ENCODE measurements at places on chromosomes 3 and 15.

GRCh38 chr15:28109626-28110455 lies 10.7 kb upstream of the OCA2 start:
- no peak for DNase-seq

DNA sequence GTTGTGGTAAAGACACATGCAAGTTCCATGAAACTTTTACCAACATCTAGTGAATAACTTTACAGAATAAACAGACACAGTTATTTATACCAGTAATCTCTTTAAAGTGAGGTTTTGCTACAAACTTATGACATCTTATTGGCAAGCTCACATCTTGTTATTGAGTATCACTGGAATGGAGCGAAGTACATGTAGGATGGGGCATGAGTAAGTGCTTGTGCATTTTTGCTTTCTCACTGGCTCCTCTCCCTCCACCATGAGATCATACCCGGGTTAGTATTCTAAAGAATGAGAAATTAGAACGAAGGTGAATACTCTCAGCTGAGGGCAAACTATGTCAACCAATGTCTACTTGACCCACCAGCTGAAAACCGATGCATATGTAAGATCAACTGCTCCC lies 193.3 kb upstream of the ZNF717 start:
- DNase-seq: no peak

DNA sequence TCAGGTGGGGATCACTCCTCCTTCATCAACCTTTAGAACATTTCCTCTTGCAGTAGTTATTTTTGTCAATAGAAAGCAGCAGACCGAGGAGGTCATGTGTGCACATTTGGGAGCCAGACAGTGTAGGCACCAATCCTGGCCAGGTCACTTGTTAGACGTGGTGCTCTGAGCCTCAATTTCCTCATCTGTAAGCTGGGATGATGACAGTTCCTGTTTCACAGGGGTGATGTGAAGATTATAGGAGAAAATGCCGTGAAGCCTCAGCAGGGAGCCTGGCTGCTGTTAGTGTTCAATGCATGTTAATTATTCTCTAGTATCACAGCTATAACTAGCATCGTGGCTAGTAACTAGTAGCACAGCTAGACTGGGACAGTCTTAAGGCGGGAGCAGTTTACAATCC lies 64.7 kb downstream of the ATP2B2 start:
- DNase-seq: no peak

- no peak for DNase-seq
Observed at GRCh38 chr15:33159726-33160453, 34.6 kb downstream of the FMN1 start.

DNA sequence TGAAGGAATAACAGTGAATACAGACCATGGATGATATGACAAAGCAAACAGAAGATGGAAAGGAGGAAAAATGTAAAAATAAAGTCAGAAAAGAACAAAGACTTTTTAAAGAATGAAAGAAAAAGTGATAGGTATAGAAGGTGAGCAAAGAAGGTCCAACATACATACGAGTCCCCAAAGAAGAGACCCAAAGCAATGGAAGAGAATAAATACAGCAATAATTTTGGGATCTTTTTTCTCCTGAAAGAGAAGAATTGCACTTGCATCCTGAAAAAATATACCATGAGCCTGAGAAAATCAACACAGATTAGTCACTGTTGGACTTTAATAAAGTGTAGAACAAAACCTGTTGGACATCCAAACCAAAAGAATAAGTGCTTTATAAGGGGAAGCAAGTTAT lies 85.3 kb upstream of the SLC6A1 start:
- no peak for DNase-seq

DNA sequence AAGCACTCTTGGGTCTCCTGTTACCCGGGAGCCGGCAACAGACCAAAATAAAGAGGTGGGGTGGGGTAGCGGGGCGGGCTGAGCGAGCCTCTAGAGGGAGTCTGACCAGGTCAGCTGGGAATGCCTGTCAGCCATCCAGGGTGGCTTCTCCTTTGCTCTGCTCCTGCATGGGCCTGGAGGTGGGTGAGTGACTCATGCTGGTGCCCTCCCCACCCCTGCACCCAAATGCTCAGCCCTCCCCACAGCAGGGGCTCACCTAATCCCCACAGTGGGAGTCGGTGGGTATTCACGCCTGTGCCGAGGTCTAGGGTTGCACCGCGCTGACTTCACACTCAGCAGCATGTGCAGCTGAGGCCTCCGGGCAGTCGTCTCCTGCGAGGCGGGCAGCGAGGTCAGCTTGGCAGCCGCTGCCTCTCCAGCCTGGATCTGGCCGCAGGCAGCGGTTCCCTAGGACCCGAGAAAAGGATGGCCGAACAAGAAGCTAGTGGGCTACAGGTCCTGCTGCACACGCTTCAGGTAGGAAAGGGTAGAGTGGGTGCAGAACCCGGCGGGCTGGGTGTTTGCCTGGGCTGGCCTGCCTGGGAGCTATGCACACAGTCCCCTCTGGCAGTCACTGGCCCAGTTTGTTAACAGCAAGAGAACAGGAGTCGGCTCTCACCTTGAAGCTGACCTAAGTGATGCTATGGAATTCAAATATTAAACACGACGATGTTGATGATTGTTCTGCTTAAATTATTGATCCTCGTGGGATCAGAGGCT lies at the start of gene AGBL1:
Gene AGBL1, plus strand, starts transcription at position 364 of the 759 bp plus-strand sequence.
- DNase-seq: no peak

GRCh38 chr15:26382444-26383072 lies 390.3 kb downstream of the GABRB3 start:
- no peak for DNase-seq

- DNase-seq: no peak
Observed at GRCh38 chr3:112773-113172, 83.8 kb upstream of the CHL1 start.

- DNase-seq: no peak
Observed at GRCh38 chr3:23959135-23959900, 14.2 kb downstream of the NR1D2 start.

GRCh38 chr3:126052196-126053058 lies 31.5 kb downstream of the SLC41A3 start:
- no peak for DNase-seq

DNA sequence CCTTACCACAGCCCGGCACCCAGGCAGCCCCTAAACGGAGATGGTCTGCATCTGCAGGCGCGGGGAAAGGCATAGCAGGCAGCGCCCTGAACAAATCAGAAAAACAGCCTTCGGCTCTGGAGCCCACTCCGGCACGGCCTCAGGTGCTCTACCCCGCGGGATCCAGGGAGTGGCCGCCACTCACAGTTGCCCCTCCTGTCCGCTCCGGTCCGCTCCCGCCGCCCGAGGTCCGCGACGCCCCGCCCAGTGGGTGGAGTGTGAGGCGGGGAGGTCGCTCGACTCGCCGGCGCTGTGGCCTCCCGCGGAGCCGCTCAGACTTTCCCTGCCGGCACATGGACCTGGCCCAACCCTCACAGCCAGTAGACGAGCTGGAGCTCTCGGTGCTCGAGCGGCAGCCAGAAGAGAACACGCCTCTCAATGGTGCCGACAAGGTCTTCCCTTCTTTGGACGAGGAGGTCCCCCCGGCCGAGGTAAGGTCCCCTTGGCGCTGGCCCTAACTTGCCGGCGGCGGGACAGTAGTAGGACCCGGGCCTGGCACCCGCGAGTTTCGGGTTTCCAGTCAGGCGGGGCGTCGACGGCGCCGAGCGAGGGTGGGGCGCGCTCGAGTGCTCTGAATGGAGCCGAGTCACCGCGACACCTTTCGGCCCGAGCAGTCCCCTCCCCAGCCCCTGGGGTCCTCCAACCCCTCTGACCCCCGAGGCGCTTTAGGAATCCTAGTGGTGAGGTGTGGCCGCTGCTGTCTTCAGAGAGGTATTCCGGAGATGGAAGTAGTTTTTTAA lies at the start of gene C3orf52:
Gene C3orf52, plus strand, starts transcription at position 314 of the 779 bp plus-strand sequence. Its CDS starts 19 bp downstream, at position 333.
- DNase-seq: peak; percentile 22

DNA sequence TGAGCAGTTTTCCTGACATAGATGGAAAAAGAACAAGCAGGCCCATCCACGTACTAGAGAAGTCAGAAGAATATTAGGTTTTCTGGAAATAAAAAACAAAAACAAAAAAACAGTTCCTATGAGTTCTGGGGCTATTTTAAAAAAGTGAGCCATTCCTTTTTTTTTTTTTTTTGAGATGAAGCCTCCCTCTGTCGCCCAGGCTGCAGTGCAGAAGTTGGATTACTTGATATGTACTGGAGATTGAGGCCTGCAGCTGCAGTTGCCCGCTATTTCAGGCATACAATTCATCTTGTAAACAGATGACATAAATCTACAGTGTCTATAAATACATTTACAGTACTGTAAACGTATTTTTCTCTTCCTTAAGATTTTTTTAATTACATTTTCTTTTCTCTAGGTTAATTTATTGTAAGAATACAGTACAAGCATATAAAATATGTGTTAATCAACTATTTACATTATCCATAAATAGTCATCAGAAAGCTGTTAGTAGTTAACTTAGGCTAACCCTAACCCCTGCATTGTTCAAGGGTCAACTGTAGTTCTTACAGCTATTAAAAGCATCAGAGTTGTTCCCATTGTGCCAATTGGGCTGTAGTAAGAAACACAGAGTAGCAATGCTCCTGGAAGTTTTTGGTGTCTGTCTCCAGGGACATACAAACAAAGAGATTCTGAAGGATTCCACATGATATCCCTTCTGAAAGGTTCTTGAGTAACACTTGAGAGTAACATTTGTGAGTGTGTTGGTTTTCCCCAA lies 11.2 kb upstream of the ACTL6A start:
- DNase-seq: no peak

DNA sequence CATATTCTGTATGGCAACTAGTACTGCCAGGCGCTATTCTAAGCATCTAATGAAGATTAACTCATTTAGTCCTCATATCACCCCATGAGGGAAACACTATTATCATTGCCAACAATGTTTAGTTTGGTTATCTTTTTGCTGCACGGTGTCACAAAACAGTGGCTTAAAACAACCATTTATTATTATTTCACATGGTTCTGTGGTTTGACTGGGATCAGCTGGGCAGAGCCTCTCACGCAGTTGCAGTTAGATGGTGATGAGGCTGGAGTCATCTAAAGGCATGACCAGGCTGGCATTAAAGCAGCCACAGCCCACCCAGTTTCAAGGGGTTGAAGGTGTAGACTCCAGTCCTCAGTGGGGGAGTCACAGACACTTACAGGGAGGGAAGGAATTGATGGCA lies 32.8 kb upstream of the RASA2 start:
- DNase-seq: no peak

DNA sequence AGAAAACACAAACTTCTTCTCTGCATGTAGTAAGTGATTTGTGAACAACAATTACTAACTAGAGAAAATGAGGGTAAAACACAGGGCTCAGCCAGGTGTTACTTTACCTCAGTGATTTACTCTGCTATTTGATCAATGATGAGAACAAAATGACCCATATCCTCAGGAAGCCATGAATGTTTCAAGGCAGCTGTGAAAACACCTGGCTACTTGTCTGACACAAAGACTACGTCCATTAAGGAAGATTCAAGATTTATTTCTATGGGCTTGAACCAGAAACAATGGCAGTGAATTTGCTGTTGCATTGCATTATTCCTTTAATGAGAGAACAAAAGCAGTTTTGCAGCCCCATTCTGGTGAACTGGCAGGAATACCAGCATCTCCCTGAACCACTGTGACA lies 374.6 kb upstream of the ARL6 start:
- no peak for DNase-seq

- no peak for DNase-seq
Observed at GRCh38 chr15:92268900-92269299, 124.8 kb upstream of the ST8SIA2 start.

- no peak for DNase-seq
Observed at GRCh38 chr15:62857411-62857853, 185.1 kb upstream of the TPM1 start.

- peak; percentile 16 for DNase-seq
Observed at GRCh38 chr3:31980530-31981205, 394 bp downstream of the OSBPL10 start.

- no peak for DNase-seq
Observed at GRCh38 chr15:76718863-76719262, 186.3 kb downstream of the SCAPER start.

DNA sequence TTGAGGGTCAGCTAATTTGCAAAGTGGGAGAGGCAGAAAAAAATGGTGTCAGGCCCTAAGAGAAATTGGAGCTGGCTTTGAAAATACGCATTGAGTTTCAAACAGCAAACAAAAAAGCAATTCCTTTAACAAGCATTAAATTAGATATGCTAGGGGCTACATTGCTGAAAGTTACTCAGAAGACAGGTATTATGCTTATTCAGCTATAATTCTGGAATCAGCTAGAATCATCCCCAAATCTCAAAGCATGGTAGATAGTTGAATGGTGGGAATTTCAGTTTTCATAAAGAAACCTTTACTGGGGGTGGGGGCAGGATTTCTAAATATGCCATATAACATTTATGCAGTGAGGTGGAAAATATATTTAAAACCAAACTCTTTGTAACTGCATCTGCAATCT lies 50.5 kb downstream of the BHLHE40 start:
- DNase-seq: no peak

DNA sequence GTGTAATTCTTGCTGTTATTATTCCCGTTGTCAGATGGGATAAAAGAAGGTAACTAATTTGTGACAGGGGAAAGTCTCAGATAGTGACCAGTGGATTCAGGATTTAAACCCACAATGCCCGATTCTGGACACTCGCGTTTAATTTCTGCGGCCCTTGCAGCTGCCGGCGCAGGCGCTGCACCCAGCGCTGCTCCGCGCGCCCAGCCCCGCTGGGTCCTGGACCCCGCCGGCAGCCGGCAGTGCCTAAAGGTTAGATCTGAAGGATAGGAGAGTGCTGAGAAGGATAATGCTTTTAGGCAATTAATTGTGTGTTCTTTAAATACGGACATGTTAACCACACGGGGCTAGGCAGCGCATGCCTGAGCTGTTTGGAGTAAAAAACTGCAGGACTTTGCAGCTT lies 3.6 kb upstream of the MKRN3 start:
- no peak for DNase-seq

DNA sequence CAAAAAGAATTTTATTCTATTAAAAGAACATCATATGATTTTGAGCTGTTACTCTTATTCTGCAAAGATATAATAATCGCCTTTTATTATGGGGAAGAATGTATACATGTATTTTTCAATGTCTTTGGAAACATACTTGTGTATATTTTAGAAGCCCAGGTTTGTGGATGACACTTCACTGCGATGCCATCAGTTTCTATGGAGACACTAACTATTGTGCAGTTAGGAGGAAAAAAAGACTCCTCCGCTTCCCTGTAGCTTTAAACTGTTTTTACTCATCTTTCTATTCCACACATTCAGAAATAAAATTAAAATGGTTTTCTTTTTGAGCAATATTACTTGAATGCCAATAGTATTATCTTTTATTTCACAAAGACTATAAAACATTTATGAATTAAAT lies 305.0 kb downstream of the NLGN1 start:
- DNase-seq: no peak

DNA sequence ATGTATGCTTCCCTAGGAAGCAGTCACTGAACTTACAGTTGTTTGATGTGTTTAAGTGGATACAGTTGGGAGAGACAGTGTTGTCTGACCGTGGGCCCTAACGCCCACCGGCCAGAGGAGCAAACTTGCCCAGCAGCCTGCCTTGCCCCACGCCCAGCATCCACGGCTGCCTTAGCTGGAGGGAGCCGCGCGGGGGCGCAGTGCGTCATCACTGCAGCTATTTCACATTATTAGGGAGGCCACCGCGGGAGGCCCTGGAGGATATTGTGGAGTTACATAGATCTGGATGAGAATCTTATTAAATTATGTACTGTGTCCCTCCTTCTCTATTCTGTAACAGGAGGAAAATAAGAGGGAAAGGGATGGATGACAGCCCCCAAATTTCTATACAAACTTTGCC lies 267.2 kb downstream of the GABRG3 start:
- no peak for DNase-seq

- DNase-seq: no peak
Observed at GRCh38 chr3:37751967-37752648, 109.6 kb upstream of the CTDSPL start.

Data from T-helper 1 cell (primary cell).